NCI-H446 (cell line): ENCODE measurements at places on chromosomes 2 and 18.

GRCh38 chr18:49786019-49786720 is 27.2 kb downstream of the ACAA2 start:
- no peak for DNase-seq

DNA sequence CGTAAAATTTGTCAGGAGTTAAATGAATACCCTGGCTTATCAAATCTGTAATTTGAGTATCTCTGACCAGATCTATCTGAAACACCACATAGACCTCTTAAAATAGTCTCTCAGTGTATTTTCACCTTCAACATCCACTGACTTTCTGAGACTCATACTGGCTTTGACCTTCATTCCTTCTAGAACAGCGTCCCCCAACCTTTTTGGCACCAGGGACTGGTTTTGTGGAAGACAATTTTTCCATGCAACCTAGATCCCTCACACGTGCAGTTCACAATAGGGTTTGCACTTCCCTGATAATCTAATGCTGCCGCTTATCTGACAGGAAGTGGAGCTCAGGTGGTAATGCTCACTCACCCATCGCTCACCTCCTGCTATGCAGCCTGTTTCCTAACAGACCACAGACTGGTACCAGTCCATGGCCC is 3.2 kb downstream of the NBAS start:
- DNase-seq, result no peak

DNA sequence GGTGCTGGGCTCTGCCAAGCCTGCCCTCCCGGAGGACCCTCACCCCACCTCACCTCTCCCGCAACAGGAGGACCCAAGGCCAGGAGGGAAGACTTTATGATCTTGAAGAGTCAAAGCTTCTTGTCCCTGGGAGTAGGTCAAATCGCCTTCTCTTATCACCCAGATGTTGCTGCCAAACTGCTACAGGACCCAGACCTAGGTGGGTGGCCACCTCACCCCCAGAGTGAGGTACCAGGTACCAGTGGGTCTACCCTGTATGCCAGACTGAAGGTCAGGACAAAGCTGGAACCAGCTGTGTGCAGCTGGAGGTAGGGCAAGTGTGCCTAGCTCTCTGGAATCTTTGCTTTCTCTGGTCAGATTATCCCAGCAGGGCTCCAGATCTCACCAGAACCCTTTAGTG is 197.2 kb downstream of the ZFP36L2 start:
- no peak for DNase-seq

- DNase-seq, result no peak
Observed at GRCh38 chr2:214649440-214650205, 159.9 kb downstream of the BARD1 start.

DNA sequence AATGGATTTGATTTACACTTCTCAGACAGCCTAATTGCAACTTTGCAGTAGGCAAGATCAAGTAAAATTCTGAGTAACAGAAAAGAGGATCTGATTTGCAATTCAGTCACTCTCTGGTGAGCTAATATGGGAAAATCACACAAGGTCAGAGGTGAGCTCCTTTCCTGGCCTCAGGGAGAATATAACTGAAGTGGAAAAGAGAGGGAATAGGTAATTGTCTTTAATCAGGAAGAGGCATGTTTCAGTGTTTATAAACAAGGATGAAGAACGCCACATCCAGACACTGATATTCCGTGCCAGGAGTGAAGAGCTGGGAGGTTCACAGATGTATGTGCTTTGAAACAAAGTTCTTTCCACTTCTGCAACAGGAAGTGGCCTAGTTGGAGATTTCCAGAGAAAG is 127.1 kb downstream of the ETAA1 start:
- DNase-seq, result no peak
